D721Med (cell line): ENCODE measurements at places on chromosomes 6 and 20.

- no peak for DNase-seq
These were observed 123.4 kb downstream of the PKHD1 start for GRCh38 chr6:51963980-51964379.

- no peak for DNase-seq
These were observed 40.8 kb upstream of the MAN1A1 start for GRCh38 chr6:119390247-119390793.

- DNase-seq: no peak
These were observed 74.2 kb downstream of the CD164 start for GRCh38 chr6:109308018-109308492.

GRCh38 chr6:49264496-49264895 is 198.6 kb downstream of the MMUT start:
- no peak for DNase-seq

DNA sequence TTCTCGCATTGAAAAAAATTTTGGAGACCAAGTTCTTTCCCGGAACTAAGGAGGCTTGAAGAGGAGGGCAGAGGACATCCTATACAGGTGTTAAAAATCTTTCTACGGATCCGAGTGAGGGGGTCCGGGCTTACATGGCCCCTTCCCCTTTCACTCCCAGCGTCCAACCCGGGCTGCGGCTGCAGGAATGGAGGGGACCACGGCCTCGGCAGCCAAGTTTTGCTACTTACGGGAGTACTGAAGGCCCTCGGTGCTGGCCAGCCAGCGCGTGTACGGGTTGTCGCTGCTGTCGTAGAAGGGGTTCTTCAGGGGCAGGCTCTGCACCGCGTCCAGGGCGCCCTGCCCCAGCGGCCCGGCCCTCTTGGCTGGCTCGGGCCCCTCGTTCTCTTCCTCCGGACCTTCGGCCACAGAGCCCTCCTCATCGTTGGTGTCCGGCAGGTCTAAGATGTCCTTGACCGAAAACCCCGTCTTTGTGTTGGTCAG is 642 bp downstream of the NKX2-2 start:
- no peak for DNase-seq

DNA sequence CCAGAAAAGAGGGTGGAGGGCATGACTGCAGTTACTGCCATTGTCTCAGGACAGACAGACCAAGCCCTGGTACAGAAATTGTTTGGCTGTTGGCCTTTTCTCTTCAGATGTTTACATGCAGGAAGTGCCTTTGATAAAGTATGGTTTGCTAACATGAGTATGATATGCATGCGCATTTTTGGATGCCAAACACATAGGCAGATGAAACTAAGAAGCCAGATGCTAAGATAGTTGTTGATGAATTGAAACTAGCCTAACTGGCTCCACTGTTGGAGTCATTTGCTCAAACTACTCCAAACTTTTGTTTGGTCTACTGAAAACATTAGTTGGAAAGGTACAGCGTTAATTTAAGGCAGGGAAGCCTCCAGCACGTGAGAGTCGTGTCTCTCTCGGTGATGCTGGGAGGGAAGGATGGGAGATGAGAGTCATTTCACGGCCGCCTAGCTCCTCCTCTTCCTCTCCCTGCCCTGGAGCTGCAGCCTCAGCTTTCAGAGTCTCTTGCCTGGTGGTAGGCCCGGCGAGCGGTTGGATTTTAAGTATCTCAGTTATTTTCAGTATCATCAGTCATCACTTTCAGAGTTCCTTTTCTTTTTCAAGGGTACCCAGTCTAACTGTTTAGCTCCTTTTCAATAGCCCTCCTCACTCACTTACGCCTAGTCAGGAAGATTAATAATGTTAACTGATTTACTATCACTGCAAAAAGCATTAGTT is 29.7 kb downstream of the RREB1 start:
- DNase-seq: no peak

- no peak for DNase-seq
These were observed 554.3 kb downstream of the EPHA7 start for GRCh38 chr6:92864966-92865555.
